Muscle of back (tissue), 13 donors: ENCODE measurements at places on chromosomes 7 and 10.

GRCh38 chr10:127904311-127905000 lies 2.4 kb upstream of the PTPRE start:
- no peak for DNase-seq

- DNase-seq = no peak
Observed at GRCh38 chr10:60281792-60282353, 107.8 kb downstream of the ANK3 start.

GRCh38 chr10:62056219-62056618 lies 154.7 kb downstream of the ARID5B start:
- no peak for DNase-seq

- peak; percentile 9 for DNase-seq
Observed at GRCh38 chr10:65793738-65794425, 1132.0 kb upstream of the LRRTM3 start.

- DNase-seq = peak; percentile 15
Observed at GRCh38 chr10:7872041-7872442, 53.7 kb downstream of the TAF3 start.

DNA sequence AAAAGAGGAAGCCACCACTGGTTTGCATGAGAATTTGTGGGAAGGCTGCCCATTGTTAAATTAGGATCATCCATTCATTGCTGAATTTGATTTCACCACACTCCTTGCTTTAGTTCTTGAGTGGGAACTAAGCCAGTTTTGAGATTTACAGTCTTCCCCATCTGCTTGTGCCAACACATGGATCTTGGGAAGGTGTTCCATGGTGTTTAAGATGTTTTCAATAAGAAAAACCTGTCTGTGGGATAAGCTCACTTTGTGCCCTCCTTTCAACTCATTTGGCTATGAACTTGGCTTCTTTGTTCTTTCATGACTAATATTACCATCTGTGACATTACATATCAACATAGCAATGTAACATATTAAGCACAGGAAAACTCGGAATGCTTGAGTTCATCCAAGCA lies 73.2 kb downstream of the INHBA start:
- no peak for DNase-seq

GRCh38 chr7:150566123-150566522 lies 1.1 kb upstream of the GIMAP4 start:
- no peak for DNase-seq

GRCh38 chr7:51316262-51316665 lies 345 bp downstream of the COBL start:
- no peak for DNase-seq

DNA sequence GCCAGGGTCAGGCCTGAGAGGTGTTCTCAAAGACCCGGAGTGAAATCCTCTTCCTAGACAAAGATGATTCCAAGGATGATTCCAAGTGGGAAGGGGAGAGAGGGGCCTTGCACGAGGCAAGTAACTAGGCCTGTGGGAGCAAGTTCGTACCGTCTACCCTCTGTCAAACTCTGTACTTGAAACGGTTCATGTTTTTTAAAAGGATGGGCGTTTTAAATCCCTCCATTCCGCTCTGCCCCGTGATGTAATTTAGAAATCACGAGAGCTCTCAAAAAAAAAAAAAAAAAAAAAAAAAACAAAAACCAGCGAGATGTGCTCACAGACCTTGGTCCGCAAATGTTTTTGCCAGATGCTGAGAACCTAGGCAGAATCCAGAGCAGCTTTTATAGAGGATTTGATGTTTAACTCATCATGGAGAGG lies 114.7 kb upstream of the CARD11 start:
- peak; percentile 85 for DNase-seq

- peak; percentile 98 for DNase-seq
Observed at GRCh38 chr10:3095373-3096139, 28.2 kb downstream of the PFKP start.

- no peak for DNase-seq
Observed at GRCh38 chr7:84536271-84536870, 341.8 kb upstream of the SEMA3A start.

DNA sequence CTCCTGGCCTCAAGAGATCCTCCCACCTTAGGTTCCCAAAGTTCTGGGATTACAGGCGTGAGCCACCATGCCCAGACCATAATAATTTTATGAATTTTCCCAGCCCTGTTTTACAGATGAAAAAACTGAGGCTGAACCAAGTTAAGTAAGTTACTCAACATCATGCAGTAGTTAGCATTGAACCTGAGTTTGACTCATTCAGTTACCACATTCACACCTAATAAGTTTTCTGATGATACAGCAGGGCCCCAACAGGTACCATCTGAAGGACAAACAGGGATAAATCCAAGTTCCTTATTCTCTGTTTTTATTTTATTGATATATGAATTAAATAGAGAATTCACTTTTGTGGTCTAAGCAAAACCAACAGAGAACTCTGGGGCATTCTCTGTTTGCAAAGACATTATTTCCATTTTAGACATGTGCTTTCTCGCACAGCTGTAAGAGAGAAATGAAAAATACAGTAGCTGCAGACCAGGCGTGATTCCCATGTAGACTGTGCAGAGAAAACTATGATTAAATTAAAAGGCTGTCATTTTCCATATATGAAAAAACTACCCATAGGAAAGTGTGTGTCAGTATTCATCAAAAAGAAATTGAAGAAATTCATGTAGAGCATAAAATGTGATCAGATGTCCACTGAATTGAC lies 26.6 kb downstream of the APBB1IP start:
- DNase-seq = no peak

DNA sequence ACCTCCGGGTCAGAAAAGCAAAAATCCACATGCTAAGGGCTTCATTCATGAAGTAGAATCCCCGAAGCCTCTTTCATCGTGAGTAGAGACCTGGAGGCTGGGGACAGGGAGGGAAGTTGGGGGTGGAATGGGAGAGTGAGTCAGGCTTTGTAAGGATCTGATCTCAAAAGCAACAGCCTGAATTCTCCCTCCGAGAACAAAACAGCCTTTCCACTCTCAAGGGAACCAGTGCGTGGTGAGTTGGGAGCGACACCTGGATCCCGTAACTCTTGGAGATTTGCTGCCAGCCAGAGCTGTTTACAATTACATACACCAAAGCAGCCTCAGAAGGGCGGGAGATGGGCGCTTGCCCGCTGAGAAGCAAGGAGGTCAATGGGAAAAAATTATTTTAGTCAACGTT lies 10.8 kb downstream of the AFAP1L2 start:
- no peak for DNase-seq

DNA sequence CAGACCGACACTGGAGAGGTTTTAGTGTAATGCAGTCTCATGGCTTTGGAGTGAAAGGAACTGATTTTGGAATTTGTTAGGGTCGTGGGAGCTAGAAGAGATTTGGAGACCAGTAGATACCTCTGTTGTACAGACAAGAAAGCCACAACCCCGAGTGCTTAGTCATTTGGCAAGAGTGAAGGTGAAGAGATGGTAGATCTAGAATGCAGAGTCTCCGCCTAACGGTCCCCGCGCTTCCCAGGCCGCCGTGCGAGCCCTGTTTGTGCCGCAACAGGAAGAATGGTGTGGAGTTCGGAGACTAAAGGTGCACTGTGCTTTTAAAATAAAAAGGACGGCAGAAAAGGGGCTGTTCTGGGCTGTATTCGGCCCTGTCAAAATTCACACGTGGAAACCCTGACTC lies 186.7 kb downstream of the ADARB2 start:
- DNase-seq = no peak

- DNase-seq = no peak
Observed at GRCh38 chr10:110822035-110822711, 49.6 kb upstream of the PDCD4 start.

DNA sequence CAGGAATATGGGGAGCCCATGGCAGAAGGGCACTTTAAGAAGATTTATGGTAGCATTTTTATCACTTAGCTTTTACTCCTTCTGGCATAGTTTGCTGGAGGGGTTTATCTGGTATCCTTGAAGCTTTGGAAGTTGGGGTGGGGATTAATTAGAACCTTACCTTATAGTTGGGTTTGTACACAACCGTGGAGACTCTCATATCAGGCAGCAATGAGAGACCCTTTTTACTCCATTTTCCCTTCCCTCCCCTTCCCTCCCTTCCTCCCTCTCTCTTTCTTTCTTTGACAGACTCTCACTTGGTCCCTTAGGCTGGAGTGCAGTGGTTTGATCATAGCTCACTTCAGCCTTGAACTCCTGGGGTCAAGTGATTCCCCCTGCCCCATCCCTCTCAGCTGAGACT lies 465.8 kb upstream of the PODXL start:
- no peak for DNase-seq

DNA sequence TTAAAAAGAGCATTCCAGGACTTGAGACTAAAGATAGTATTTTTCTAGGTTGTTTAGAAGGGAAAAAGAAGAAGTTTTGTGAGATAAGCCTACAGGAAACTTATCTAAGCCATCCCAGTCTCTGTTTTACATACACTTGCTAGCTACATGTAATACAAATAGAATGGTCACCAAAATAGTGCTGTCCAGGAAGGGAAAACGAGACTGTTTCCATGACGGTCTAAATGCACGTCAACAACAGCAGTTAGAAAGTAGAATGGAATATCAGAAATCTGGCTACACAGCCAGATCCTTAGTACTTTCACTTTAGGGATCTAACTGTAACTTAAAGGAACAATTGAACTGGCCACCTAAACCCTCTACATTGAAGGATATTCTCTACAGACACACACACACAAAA lies 117.6 kb downstream of the TSPAN12 start:
- DNase-seq = peak; percentile 57

- DNase-seq = peak; percentile 41
Observed at GRCh38 chr7:151600331-151600730, 80.6 kb upstream of the RHEB start.

DNA sequence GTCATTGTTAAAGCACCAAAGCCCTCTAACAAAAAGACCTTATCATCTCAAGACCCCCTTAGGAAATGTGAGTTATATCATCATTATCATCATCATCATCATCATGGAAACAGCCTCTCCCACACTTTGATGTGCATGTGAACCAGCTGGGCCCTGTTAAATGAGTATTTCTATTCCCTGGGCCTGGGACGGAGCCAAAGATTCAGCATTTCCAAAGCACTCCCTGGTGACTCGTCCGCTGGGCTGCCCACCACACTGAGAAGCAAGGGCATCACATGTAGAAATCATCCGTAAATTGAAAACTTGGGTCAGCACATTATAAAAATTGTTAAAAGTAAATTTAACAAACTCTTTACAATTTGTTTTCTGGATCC lies 88.6 kb downstream of the PTPRN2 start:
- DNase-seq = no peak

GRCh38 chr7:27478084-27478483 lies 184.6 kb downstream of the HIBADH start:
- DNase-seq = no peak

DNA sequence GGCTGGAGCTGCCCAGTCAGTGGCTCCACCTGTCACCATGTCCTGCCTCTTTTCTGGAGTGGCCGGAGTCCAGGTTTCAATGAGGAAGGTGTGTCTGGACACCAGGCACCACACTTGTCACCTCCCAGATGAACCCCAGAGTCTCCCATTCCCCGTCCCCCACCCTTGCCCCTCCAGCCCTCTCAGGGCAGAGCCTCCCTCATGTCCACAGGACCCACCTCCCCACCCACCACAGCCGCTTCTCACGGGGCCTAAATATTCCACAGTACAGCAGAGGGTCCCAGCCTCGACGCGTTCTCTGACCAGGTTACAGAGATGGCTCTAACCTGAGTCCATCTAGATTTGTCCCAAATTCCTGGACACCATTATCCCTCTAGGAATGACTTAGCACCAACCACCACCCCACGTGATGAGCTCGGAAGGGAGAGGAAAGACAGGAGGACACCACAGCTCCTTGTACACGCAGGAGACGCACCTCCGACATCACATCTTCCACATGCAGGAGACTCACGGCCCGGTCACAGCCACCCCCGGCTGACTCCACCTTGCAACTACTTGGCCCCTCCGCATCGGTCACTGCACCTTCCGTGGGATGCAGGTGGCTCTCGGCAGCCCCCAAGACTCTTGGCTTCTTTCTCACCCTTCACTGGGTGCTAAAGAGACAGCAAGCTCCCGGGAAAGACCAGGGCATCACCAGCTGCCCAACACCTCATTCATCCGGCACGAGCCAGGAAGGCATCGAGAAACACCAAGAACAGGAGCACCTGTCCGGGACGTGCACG lies 560.2 kb downstream of the DNAJB6 start:
- no peak for DNase-seq

- DNase-seq = no peak
Observed at GRCh38 chr7:141706239-141707064, 1.7 kb upstream of the WEE2 start.

DNA sequence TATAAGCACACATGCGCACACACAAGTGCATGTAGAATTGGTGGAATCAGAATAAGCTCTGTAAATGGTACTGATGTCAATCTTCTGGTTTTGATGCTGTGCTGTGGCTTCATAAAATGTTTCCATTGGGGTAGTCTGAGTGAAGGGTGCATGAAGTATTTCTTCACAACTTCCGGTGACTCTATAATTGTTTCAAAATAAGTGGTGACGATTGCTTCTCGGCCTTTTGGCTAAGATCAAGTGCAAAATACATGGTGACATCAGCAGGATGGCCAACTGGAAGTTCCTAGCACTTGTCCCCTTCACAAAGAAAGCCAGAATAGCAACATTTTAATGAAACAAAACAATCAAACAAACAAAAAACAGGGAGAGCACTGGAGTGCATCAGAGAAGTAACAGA lies 41.6 kb upstream of the CAMK2B start:
- DNase-seq = no peak

- DNase-seq = no peak
Observed at GRCh38 chr7:128759242-128759641, 16.4 kb downstream of the OPN1SW start.

- DNase-seq = no peak
Observed at GRCh38 chr10:117135480-117136140, 2.5 kb downstream of the VAX1 start.

GRCh38 chr7:3386423-3387190 lies 85.6 kb downstream of the SDK1 start:
- DNase-seq = no peak

GRCh38 chr10:11344550-11344949 lies 266.9 kb downstream of the USP6NL start:
- DNase-seq = no peak
